ENCODE measurements at places on chromosomes 11 and 22.

DNA sequence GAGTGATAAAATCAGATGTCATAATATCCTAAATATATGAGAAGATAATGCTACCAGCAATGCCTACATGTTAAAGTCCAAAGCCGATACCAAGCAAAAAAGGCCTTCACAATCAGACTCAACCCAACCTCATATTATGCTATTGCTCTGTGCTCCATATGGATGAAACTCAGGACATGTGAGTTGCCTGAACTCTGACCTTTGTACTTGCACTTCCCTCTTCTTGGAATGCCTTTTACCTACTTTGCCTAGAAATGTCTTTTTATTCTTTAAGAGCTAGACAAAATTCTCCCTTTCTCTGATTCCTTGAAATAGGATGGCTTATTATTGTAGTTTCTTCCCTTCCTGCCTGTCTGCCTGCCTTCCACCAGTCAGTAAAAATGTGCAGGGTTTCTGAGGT is 954.7 kb upstream of the CCDC90B start:
- DNase-seq, result no peak

- no peak for DNase-seq
Observed at GRCh38 chr11:65506772-65507505, 8.1 kb downstream of the MALAT1 start.

GRCh38 chr11:67099831-67100324 is 19.2 kb upstream of the KDM2A start:
- DNase-seq, result no peak

GRCh38 chr11:124961972-124962609 is 8.1 kb downstream of the CCDC15 start:
- DNase-seq, result no peak

GRCh38 chr22:25802018-25802417 is 60.0 kb downstream of the MYO18B start:
- DNase-seq, result no peak

- no peak for DNase-seq
Observed at GRCh38 chr22:42340150-42340549, 69.7 kb upstream of the TCF20 start.

DNA sequence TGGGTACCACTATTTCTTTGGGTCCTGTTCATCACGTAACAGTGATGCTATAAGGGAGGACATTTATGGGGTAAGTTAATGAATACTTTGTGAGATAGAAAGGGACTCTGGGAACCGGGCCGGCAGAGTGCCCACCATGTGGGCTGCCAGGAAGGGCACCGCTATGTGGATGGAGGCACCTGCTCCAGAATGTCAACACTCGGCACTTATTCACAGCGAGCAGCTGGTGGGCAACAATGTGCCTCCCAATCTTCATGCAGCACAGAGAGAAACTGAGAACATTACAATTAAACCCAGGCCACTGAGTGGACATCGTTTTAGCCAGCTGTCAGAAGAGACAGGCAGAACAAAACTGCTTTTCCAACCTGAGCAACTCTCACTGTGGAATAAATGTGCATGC is 15.8 kb upstream of the ELFN2 start:
- DNase-seq, result no peak

GRCh38 chr22:39013942-39014722 is at the start of gene APOBEC3C:
Gene APOBEC3C, plus strand, starts transcription at chr22:39014257. Its CDS starts 106 bp downstream, at chr22:39014363.
- peak; percentile 81 for DNase-seq

DNA sequence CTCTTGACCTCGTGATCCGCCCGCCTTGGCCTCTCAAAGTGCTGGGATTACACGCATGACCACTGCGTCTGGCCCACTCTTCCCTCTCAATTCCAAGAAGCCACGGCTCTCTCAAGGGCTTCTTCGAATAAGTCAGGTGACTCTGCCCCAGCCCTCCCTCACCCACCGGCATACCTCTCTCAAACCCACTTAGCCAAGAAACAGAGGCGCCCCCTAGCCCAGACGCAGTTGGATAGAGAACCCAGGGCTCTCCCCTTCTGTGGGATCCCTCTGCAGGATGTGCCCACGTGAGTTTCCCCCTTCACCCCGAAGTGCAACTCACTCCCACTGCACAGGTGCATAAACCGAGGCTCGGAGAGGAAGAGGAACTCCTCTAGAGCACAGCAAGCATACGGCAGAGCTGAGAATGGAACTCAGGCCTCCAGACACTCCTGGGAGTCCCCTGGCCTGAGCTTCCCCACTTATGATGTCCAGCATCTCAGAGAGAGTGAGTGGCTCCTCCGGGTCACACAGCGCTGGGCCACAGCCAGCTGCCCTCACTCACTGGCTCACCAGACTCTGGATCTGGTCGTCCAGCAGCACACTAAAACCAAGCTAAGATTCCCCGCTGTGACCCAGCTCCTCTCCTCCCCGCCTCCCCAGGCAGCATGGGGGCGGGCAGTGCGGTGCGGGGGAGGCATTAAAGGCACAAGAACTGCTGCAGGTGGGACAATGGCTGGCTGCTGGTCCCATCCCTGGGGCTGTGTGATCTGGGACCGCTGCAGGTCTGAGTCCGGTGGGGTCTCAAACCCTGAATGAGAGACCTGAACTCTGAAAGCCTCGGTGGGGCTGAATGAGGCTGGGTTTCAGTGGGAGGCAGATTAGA is 16.8 kb upstream of the RGL4 start:
- no peak for DNase-seq

DNA sequence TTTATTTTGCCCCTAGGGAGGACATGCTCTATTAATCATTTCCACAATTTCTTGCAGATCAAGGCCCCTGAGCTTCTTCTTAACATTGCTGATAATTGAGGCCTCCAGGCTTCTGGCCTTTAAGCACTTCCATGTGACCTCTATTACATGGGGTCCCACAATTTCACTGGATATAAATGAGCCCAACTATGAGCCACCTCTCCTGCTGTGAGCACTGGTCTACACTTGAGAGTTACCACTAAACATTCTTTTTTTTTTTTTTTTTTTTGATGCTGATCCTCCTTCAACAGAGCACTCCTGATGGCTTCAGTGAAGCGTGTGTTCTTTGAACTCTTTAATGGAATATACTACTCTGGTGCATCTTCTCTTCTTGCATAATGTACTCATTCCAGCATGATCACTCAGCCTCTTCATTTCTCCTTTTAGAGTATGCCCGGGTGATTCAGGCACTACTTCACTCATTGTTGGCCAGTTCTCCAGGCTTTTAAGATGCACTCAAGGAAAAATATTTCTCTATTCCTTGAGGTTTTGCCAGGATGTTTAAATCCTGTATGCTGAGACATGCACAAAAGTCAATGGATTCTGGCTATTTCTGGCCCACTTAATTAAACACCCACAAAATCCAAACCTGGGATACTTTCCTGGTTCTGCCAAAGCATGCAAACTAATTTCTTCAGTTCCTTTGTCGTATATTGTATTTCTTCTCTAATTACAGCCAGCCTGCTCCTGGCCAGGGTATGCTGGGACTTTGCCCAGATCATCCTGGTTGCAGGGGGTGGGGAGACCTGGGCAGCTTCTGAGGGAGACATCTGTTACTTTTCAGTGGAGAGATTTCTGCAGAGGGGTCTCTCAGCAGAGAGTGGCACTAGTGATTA is 257.8 kb upstream of the LUZP2 start:
- no peak for DNase-seq

- no peak for DNase-seq
Observed at GRCh38 chr22:24325105-24325757, 54.6 kb downstream of the SPECC1L start.

DNA sequence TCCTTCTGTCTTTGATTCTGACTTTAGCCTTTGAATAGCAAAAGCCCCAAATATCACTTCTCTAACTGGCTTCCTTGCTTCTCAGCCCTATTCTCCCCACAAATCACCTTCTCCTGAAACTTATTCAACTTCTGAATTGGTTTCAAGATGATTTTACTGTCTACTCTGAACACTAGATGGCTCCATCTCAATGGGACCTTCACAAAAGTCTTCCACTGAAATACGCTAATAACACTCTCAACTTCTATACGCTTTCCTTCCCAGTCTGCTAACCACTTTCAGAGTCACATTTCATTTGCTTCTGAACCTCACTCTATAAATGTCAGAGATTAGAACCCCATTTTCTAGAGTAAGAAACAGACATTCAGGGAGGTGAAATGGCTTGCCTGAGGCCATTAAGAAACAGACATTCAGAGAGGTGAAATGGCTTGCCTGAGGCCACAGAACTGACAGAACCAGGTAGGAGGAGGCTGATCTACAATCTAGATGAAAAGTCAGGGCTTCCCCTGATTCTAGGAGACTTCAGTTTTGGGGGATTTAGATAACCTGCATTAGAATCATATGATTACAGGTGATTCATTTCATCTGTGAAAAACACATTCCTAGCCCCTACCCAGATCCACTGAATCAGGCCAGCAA is 20.6 kb downstream of the MORC2 start:
- DNase-seq, result no peak

DNA sequence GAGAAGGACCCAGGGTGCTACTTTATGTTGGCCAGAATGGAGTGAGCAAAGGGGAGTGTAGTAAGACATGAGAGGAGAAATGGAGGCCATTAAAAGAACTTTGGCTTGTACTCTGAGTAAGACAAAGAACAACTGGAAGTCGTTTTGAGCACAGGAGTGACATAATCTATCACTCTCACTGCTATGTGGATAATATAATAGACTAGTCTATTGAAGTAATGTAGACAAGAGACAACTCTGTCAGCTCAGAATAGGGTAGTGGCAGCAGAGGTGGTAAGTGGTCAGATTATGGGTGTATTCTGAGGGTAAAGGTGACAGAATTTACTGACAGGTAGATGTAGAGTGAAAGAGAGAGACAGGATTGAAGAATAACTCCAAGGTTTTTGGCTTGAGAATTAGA is 8.2 kb downstream of the KIF18A start:
- DNase-seq, result no peak

GRCh38 chr11:119115484-119116234 is 5.7 kb upstream of the HINFP start:
- DNase-seq, result peak; percentile 4

DNA sequence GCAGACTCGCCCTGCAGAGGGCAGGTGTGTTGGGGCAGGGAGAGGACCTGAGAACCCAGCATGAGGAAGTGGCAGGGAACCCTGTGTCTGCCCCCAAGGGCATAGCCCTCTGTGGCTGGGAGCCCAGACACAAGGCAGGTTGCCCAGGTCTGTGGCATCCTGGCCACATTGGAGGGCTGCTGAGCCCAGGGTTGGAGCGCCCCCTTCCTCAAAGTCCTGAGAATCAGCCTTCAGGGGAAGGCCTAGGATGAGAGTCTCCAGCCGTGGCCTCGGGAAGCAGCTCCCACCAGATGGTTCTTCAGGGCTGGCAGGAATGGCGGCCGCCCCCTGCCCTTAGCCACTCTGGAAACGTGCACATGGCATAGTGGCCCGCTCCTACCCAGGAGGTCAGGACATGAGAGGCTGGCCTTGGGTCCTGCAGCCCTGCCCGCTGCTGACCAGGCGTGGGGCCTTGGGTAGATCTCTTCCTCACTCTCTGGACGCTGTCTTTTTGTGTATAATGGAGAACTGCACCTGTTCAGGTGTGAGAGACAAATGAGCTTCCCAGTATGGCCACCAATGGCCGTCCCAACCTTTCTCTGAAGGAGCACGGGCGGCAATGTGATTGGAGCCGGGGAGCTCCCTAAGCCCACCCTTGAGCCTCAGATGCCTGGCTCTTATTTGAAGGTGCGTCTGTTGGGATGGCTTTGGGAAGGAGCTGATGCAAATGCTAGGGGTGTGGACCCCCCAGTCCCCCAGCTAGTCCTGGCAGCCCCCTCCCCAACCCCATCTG is 4.6 kb upstream of the CDC42BPG start:
- DNase-seq, result no peak
